ENCODE measurements at places on chromosomes 3 and 15. TPM values are rescaled to one million over a fixed set of nuclear protein-coding genes. Genes with fewer than 3 reads are reported as not detected.

Gene ABCF3
- total RNA-seq: 41.2 TPM

Gene CPNE9
- total RNA-seq: not detected

Gene MGLL
- total RNA-seq: 8.5 TPM

Gene HCLS1
- 1.9 TPM for total RNA-seq

Gene ITIH1
- total RNA-seq: not detected

Gene PROK2
- total RNA-seq: not detected

Gene STX19
- not detected for total RNA-seq

All from epithelial cell of alveolus of lung (primary cell).